ENCODE measurements at places on chromosomes 1 and 21.

DNA sequence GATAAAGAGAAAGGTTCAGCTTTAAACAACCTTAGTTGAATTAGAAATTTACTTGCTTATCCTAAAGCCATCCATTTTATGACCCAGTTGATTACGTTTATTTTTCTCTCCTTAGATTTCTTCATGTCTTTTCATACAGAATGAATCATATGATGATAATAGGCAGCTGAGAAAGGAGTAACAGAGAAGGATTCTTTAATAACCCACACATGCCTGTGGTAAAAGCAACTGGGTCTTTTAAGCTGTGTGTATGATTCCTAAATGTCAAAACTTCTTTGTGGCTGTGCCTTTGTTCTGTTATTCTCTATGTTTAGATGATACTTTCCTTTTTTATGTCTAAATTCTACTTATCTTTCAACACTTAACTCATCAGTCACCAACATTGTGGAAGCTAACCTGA, 626.5 kb downstream of the NCAM2 start:
- DNase-seq, result peak; percentile 53

DNA sequence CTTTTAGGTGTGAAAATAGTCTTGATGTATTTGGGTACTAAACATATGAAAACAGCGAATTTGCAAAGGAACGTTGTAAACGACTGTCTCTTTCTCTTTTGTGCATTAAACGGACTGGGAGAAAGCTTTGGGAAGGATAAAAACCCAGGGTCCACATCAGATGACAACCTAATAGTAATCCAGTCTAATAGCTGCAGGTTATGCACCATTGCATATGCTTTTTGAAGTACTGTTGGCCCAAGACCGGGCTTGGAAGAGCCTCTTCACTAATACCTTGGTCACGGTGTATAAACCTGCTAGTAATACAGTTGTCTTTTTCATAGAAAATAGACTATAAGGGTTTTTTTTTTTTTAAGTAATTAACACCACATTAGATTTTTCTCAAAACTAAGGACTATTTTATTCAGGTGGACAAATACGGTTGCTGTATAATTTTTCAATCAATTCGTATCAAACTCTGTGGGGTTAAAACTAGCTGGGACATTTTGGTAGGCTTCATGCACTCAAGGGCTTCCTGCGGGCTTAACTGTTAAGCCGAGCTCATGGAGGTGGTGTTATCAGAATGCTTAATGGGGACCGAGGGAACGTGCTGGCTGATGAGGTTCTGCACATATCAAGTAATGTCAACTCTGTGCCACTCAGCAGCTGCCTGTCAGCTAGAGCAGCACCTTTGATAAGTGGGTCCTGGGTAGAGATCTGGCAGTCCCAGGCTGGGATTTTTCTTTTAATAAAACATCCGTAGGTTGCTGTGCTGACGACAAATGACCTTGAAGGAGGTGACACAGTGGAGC, 2.1 kb downstream of the RYR2 start:
- DNase-seq, result no peak

GRCh38 chr1:88780485-88780884, 96.4 kb downstream of the PKN2 start:
- DNase-seq, result no peak

GRCh38 chr1:235939480-235939775, 72.7 kb upstream of the LYST start:
- no peak for DNase-seq

DNA sequence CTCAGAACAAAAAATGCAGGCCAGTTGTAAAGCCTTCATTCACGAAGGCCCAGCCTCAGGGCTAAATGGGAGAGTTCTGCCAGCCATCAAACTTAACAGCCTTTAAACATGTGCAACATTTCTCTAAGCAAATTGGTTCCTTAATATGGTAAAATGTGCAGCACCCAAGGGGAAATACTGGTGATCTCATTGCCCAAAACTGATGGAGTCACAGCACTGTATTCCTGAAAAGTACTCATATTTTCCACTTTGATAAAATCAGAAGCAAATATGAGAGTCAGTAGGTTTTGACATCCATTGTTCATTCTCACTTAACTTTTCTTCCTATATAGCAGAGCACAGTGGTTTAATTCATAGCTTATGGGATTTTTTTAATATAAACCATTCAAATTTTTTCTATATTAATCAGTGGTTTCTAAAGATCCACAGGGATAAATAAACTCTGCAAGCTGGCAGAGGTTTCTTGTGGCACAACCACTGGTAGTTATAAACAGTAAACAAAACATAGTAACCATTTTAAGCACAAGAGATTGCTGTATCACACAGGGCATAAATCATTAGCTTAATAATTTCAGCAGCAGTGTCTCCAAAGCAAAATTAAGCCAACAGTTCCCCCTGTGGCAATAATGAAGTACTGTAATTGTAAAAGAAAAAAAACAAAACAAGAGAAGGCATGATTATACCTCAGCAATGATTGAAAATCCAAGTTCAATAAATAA, 106.9 kb upstream of the LYPLAL1 start:
- peak; percentile 10 for DNase-seq

DNA sequence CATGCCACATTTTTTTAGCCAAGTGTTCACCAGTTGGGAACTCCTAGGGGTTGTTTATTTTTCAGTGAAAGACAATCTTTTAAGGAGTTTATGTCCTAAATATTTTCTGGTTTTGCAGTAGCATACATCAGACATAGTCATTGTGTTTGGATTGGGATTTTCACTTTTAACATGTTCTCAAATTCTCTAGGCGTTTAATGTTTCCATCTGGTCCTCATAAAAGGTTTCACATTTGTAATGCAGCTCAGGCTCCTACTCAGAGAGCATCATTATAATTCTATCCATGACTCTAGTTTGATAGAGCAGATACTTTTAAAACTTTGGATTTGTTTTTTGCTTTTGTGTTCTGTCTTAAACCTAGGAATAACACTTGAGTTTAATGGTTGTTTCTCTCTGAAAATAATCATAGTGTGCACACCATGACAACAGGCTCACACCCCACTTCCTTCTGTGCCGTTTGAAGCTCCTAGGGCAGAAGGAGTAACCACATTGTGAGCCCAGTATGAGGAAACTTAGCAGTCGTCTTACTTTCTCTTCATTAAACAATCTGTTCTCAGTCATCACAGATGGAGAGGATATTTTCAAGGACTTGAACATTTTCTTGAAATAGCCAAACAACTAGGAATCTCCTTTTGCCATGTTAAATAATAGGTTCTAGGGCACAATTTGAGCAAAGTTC, 219.6 kb downstream of the PDE4B start:
- DNase-seq, result no peak

GRCh38 chr1:193458628-193459027, 272.2 kb upstream of the B3GALT2 start:
- no peak for DNase-seq

- no peak for DNase-seq
Measured at GRCh38 chr1:4805987-4806386, 151.6 kb downstream of the AJAP1 start.

- no peak for DNase-seq
Measured at GRCh38 chr1:40057310-40058030, 16.9 kb downstream of the CAP1 start.

- DNase-seq, result no peak
Measured at GRCh38 chr1:119143706-119144105, 3.3 kb upstream of the WARS2 start.

GRCh38 chr1:175132436-175132835, 60.1 kb downstream of the KIAA0040 start:
- DNase-seq, result no peak

- no peak for DNase-seq
Measured at GRCh38 chr1:47865881-47866535, 131.2 kb downstream of the TRABD2B start.

GRCh38 chr1:48744032-48744431, 32.7 kb downstream of the BEND5 start:
- no peak for DNase-seq

Data from NCI-H226 (cell line).